Cerebellar nuclear complex (tissue), 1 donor: ENCODE measurements at places on chromosomes 6 and 20.

GRCh38 chr20:33145521-33145920 is 22.4 kb upstream of the BPIFA2 start:
- no peak for DNase-seq

GRCh38 chr6:39084506-39084905 is 30.5 kb downstream of the SAYSD1 start:
- no peak for DNase-seq

GRCh38 chr6:17845598-17845997 is 138.9 kb upstream of the NUP153 start:
- DNase-seq: no peak

DNA sequence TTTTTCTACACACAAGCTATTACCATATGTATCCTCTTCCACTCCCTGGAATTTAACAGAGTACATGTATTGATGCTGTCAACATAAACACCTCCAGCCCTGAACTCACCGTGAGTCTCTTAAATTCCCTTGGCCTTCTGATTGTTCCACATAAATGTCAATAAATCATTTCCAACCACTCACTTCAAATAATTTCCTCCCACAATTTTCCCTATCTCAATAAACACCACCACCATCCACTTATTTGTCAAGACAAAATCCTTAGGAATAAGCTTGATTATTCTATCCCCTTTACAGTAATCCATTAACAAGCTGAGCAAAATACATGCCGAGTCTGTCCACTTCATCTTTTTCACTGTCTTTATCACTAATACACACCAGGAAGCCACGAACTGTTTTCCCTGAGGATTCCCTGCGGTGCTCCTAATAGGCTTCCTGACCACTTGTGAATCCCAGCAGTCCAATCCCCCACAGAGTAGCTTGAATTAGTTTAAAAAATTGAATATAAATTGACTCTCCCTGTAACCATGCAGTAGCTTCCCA is 19.2 kb downstream of the HLA-DRB1 start:
- no peak for DNase-seq

DNA sequence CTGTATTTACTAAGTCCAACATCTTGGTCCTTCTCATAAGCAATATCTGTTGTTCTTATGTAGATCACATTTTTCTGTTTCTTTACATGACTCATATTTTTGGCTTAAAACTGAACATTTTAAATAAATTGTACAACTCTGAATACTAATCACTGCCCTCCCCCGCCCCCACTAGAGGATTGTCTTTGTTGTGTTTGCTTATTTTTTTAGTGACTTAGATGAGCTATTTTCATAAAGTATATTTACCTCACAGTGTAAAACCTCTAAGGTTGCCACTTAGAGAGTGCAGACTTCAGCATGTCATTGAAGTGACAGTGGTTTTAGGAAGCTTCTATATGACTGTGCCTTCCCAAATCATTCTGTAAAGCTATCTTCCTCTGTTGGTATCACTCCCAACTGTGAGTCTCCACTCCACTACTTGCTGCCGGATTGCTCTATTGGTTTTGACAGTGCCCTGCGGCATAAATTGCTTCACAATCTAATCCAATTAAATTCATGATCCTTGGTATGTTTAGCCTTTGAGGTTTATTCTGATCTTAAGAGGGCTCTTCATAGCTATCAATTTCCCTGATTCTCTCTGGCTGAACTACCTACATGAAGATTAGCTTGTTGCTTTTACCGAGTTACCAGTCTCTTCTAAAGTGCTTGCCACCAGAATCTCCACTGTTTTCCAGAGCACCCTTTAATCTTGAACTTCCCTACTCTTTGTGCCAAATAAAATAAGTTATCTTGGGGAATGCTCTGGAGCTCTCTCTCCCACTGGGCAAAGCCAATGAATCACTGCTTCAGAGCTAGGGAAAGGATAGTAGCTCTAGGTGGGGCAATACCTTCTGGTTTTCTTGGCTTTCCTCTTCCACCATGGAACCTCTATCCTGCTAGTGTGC is 33.0 kb downstream of the SPTLC3 start:
- no peak for DNase-seq

GRCh38 chr6:14875481-14876063 is 370.3 kb upstream of the JARID2 start:
- DNase-seq: no peak

- DNase-seq: no peak
Observed at GRCh38 chr6:114101255-114101654, 130.3 kb upstream of the HDAC2 start.

GRCh38 chr20:35237486-35237885 is 11.0 kb downstream of the MMP24 start:
- DNase-seq: no peak

GRCh38 chr20:56212091-56212490 is 36.4 kb upstream of the MC3R start:
- no peak for DNase-seq

GRCh38 chr6:72621291-72622093 is at the start of gene KCNQ5:
Gene KCNQ5 (plus strand): TSS chr6:72622064.
- no peak for DNase-seq

DNA sequence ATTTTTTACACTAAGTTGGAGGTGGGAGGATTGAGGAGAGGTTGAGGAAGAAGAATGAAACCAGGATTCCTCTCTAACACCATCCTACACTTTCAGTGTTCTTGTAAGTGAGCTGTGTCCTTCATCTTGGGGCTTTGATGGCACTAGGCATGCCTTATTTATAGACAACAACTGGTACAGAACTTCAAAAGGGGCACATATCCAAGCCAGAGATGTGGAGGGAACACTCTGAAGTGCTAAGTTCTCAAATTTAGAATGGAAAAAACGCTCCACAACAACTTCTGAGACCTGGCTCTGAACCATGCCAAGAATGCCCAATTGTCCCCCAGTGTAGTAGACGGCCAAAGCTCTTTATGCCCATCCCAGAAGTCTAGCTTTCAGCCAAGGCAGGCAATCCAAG is 16.2 kb upstream of the PKHD1 start:
- no peak for DNase-seq

DNA sequence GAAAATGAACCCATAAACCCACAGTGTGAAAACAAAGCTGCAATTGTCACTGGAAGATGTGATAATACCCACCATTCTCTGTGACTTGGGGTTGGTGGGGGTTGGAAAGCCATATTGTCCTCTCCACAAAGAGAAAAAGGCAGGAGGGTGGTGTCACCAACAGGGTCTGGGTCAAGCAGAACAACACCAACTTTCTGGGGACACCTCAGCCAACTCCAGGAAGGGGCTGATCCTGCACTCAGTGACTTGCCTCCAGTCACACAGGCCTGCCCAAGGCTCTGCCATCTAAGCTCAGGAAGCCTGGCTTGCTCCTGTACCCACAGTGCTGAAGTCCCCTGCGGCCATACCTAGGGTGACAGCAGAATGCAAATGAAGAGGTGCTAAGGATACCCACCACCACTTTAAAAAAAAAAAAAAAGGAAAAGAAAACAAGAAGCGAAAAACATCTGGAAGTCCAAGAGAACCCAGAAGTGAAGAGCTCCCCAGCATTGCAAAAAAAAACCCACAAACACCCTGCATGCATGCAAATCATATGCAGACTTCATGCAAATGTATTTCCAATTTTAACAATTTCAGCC is 110.6 kb downstream of the PREX1 start:
- no peak for DNase-seq

- DNase-seq: no peak
Observed at GRCh38 chr6:114619621-114620200, 276.9 kb upstream of the HS3ST5 start.

- no peak for DNase-seq
Observed at GRCh38 chr20:52905241-52905994, 66.7 kb upstream of the TSHZ2 start.

GRCh38 chr6:29653452-29654038 is 3.3 kb upstream of the MOG start:
- peak; percentile 62 for DNase-seq

DNA sequence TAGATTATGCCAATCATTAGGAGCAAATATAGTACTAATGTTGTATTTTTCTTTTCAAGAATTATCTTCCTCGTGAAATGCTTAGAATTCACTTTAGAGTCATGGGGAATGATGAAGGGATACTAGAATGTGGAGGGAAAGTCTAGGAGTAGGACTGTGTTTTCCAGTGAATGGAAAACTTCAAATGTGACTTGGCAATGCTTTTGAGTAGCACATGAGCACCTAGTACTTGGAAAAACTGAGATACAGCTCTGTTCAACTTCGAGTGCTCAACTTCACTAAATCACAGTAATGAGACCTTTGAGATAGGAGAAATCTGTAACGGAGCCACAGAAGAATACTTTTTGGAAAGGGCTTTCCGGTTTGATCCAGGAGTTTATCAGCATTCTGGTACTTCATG is 272.9 kb downstream of the ZFAND3 start:
- no peak for DNase-seq

DNA sequence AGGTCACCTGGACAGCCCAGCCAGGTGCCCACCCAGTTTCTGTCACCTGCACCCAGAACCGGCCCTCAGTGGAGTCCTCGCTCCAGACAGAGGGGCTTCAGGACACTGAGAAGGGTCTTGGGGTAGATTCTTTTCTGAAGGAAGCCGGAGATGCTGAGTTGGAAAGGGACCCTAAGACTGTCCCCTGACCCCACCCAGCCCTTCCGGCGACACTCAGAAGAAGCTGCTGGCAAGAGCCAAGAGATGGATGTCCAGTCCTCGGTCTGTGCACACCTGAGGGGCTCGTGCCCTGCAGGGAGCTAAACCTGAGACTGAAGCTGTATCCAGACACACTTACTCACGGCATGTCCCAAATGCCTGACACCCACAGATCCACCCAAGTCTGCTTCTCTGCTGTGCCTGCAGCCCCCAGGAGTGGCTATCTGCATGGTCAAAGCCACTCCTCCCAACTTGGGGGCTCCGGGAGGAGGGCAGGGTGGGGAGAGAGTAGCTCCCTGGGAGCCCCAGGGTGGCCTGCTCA is 20.2 kb downstream of the NTSR1 start:
- no peak for DNase-seq

DNA sequence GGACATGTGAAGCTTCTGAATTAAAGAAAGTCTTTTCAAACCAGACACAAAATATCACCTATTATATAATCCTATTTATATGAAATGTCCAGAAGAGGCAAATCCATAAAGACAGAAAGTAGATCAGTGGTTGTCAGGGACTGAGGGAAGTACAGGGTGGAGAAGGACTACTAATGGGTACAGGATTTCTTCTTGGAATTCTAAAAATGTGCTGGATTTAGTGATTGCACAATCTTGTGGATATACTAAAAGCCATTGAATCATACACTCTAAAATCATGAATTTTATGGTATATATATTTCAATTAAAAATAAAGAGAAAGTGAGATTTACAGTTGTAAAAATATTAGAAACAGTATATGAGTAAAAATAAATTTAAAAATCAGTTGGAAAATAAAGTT is 18.7 kb upstream of the MC3R start:
- no peak for DNase-seq

GRCh38 chr6:168188369-168189199 is 109.6 kb upstream of the FRMD1 start:
- no peak for DNase-seq

DNA sequence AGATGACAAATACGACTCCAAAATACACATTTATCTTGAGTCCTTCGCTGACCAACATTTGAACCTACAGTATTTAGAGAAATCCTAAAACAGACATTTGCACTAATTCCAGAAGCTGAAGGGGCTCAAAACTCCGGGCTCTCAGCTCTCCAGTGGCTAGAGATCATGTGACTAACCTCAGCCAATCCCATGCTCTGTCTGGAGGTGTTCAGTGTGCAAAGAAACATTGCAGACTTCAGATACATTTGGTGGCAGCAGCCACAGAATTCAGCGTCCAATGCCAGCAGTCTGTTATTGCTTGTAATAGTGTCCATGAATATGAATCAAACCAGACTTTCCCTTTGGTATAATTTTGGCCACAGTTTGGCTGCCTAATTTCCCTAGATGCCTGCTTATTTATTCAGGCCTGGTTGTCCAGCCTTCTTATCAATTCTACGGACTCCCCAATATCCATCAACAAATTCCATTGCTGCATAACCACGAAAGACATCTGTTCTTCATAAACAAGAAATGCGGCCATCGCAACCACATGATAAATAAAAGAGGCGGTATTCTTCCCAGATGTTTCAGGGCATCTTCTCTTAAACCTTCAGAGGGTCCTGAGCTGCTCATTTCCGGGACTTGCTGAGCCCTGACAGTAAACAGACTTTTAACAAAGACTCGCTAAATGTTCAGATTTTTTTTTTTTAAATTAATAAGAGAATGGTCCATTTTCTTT is 14.5 kb upstream of the CYP24A1 start:
- no peak for DNase-seq

- DNase-seq: no peak
Observed at GRCh38 chr20:1626528-1627199, 6.9 kb upstream of the SIRPB1 start.

DNA sequence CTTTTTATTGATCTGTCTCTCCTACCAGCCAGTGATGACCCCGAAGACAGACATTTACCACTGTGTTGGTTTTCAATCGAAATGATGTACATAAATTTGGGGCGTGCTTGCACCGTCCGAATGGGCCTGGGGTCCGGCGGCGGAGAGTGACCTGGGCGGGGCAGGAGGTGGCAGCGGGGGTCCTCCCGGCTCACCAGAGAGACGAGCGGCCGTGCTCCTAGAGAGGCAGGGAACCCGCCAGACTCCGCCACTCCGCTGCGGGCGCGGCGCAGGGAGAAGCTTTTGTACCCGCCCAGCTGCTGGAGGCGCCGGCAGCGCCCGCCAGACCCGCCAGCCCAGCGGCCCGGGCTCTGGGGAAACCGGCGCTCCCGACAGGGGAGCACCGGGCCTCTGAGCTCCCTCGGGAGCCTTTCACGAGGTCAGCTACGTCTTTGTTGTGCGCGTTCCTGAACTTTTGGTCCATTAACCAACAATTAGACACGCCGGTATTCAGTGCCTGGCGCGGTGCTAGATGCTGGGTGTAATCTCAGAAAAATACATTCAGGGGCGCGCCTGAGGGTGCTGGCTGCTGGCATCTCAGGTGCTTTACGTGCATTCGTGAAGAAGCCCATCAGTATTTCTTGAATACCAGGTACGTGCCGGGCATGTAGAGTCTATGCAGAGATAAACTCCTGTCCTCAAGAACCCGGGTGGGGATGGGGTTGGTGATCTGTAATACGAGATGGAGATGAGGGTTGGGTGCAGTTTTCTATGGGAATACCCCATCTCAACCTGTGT is at the start of gene PGBD1:
Gene PGBD1, plus strand, starts transcription at position 285 of the 777 bp plus-strand sequence. CDS start 2,242 bp downstream, outside the sequence.
- no peak for DNase-seq

DNA sequence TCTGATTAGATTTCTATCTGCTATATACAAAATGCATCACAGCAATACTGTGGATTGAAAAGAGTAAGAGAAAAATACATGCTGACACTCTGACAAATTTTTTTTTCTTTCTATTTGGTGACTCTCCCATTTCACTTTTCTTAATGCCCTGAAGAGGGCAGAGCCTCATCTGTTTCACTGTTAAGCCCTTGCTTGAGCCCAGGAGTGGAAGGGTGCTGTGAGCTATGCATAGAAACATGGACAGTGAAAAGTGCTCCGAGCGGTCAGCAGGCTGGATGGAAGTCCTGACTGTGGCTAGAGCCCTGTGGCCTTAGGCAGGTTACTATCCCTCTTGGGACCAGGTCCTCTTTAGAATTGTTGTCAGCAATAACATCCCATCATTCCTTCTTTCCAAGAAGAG is 17.4 kb upstream of the CSE1L start:
- DNase-seq: no peak

GRCh38 chr6:153038378-153039057 is 36.0 kb upstream of the MTRF1L start:
- no peak for DNase-seq
